Stimulated activated CD4-positive, alpha-beta T cell treated with anti-CD3 and anti-CD28 coated beads, Interleukin-15, amount 100 ng/mL, for 1 hour (primary cell): ENCODE measurements at places on chromosomes 11 and 22.
A peak's percentile ranks its signal among the peaks of the same experiment; 100 is the strongest.

DNA sequence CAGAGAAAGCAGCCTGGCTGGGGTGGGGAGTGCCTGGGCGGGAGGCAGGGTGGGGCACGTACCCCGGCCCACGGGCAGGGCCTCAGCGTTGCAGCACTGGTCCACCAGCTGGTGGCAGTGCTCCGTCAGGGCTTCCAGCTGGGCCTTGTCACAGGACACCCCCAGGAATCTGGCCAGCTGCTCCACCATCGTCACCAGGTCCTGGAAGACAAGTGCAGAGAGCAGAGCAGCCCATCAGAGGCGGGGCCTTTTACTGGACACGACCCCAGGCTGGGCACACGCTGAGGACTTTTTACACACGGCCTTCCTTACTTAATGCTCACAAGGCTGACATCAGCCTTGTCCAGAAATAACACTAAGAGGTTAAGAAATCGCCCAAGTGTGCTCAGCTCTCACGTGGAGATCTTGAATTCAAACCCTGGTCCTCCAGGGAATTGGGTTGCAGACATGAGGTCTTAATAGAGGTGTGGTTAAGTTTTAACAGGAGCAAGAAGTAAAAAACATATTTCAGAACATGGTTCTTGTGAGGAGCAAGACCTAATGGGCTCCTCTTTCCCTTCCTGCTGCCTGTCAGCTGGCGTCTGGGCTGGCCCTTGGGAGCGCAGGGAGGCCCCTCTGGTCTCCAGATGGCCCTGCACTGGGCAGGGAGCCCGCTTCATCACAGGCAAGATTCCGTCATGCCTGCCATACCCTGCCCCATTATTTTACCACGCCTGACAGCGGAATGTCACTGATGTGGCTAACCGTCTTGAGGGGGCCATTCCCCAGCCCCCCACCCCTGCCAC, 17.1 kb upstream of the EFCAB6 start:
- DNase-seq = no peak

- DNase-seq = no peak
These were observed 155.8 kb upstream of the MTMR2 start for GRCh38 chr11:96079691-96080090.

GRCh38 chr11:102530558-102530957, at the start of gene MMP7:
Gene MMP7, minus strand, starts transcription at chr11:102530747. Its CDS starts 47 bp downstream, at chr11:102530700.
- DNase-seq = no peak

DNA sequence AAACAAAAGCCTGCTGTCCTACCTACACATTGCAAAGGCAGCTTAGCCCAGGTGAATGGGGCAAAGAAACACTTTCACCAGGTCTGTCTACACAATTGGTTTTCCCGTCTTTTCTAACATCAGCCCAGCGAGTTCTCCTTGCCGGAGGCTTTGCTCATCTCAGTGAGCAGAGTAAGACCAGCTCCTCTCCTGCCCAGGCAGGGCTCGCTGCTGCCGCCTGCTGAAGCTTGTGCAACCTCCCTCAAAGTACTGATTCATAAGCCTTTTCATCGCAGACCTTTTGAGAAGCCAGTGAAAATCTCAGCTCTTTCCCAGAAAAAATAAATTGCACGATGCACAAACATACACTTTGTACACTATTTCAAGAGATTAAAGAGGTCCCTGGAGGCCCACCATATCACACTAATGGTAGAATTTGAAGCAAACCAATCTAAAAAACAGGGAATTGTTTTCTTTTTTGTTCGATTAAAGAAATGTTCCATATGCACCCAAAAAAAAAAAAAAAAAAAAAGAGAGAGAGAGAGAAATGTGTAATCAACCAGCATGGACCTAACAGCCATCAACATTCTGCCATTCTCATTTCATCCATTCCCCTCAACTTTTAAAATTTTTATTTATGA, 328.1 kb upstream of the MPPED2 start:
- DNase-seq = no peak

- peak; percentile 54 for DNase-seq
These were observed 7.8 kb upstream of the PYGM start for GRCh38 chr11:64767344-64768299.

DNA sequence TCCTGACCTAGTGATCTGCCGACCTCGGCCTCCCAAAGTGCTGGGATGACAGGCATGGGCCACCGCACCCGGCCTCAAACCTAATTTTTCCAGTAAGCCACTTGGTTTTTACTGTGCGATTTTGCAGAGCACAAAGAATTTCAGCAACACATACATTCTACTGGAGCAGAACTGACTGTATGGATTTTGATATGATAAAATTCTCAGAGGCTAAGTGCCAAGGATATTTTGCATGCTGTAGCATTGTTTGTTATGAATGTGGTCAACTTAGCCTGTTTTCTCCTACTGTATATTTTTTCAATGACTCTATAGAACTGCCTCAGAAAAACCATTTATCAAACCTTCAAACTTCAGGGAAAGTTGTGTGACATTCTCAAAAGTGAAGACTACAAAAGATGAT, 89.2 kb downstream of the FAT3 start:
- DNase-seq = no peak

DNA sequence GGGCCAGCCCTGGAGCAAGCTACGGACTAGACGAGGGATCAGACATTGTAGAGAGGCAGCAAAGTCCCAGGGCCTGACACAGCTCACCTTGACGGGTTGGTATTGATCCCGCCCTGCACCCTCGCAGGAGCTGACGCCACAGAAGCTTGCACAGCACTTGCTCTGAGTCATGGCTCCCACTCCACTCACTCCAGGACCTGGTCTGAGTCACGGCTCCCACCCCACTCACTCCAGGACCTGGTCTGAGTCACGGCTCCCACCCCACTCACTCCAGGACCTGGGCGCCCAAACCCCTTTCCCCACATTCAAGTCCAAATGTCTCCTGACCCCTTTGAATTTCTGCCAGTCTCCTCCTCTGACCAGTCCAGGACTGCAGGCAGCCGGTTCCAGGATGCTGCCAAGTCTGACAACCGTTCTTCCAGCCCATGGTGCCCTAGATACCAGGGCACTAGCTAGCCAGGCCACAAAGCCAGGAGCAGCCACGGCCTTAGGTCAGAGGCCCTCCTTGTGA, 6.0 kb upstream of the PNPLA5 start:
- no peak for DNase-seq

DNA sequence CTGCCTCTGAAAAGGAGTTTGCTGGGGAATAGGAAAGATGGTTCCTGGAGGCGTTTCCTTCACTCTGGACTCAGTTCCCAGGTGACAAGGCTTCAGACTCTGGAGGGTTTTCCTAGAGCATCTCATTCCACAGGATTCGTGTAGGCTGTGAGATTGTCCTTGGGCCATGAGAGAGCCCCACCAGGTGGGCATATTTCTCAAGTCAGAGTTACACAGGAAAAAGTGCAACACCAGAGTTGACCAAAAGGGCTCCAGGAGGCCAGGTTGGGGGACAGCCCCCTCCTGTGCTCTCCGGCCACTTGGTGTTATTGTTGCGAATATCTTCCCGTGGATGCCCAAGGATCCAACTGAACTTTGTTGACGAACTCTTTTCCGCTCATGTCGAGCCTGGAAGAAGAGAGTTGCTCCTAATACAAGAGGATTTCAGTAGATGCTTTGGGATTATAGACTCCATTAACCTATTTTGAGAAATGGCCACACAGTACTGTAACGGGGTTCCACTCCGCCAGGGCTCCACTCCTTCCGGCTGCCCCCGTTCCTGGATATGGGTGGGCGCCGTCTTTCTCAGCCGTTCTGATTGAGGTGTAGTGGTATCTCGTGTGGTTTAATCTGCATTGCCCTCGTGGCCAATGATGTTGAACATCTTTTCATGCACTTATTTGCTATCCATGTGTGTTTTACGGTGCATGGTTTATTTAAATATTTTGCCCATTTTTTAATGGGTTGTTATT, 580.3 kb downstream of the BRD1 start:
- DNase-seq = no peak

GRCh38 chr11:11524436-11525061, 97.3 kb downstream of the GALNT18 start:
- DNase-seq = no peak

- no peak for DNase-seq
These were observed 394.5 kb downstream of the TENM4 start for GRCh38 chr11:79046366-79046765.

GRCh38 chr11:8699903-8700302, 17.3 kb downstream of the RPL27A start:
- DNase-seq = no peak

GRCh38 chr11:104905271-104905670, 7.0 kb upstream of the CASP12 start:
- DNase-seq = no peak

- DNase-seq = no peak
These were observed 50.2 kb downstream of the PC start for GRCh38 chr11:66907751-66908630.

GRCh38 chr22:20881231-20881630, 22.4 kb downstream of the SNAP29 start:
- DNase-seq = no peak

DNA sequence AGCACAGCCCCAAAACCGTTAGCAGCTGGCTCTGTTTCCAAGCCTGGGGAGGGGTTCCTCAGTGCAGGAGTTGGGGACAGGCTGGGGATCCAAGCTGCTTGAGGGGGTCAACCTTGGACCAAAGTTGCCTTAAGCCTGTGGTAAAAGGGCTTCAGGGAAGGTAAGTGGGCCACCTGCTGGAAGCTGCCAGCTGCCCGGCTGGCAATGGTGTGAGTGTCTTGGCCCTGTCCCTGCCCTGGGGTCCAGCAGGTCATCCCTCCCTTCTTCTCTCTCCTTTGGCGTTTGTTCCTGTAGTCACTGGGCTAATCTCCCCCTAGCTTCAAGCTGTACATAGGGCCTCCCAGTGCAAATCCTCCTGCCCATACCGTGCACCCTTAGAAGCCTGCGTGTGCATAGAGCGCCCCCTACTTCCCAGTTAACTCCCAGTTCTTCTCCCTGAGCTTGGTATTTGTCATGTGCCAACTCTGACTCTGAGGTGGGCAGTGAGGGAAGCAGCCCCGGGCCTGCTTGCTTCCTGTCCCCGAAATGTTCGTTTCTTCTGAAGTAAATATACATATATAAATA, 4.4 kb downstream of the TMEM258 start:
- no peak for DNase-seq

DNA sequence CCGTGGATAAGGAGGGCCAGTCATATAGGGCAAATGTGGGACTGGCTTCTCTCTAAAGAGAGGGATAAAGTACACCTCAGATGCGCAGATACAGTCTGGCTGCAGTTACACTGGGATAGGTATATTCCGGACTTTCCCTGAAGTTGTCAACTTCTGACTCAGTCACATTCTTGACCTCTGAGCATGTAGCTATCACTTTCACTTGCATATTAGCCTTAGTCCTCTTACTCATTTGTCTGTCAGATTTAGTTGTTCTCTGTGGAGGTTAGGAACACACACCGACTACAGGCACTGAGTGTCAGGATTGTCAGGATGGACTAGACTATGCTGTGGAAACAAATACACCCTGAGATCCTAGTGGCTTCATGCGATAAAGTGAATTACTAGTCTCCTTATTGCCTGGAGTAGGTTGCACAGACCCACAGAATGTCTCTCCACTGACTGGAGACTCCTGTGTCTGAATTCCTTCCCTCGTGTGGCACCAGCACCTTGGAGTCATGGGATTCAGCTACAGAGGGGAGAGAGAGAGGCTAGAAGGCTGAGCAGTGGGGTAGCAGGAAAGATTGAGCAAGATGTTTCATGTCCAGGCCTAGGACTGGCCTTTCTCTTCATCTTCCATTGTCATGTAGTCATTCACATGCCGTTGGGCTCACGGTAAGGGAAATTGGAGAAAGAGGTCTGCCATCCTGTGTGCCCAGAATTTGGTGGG, 654.3 kb downstream of the NTM start:
- DNase-seq = no peak

DNA sequence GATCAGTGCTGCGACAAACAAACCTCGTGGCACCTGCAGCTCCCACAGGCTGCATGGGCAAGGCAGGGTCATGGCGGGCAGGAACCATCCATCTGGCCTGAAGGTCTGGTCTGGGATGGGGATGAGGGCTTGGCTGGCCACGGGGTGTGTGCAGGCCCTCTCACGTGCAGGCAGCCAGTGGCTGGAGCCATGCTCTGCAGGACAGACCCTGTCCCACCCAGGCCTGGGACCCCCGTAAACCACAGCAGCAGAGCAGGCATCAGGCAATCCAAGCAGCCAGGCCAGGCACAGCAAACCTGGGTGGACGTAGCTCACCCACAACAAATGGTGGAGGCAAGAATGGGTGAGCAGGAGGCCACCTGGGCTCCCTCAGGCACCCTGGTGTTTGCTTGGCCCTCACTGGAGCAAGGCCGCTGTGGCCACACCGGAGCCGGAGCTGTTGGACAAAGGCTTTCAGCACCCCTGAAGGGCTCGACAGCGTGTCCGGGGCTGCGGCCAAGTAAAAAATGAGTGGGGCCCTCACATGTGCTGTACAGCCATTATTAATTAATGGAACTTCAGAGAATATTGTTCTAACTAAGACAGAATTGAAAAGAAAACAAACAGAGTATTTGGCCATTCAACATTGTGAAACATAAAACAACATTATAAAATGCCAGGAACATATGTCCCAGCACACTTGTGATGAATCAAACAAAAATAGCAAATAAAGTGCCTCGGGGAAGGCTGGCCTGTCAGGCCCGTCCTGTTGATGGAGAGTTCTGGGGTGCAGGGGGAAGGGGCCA, 24.0 kb upstream of the GNB1L start:
- DNase-seq = no peak

GRCh38 chr22:27113211-27113635, 455.8 kb downstream of the MIAT start:
- DNase-seq = no peak

- DNase-seq = no peak
These were observed 21.9 kb downstream of the SUN2 start for GRCh38 chr22:38733724-38734381.

DNA sequence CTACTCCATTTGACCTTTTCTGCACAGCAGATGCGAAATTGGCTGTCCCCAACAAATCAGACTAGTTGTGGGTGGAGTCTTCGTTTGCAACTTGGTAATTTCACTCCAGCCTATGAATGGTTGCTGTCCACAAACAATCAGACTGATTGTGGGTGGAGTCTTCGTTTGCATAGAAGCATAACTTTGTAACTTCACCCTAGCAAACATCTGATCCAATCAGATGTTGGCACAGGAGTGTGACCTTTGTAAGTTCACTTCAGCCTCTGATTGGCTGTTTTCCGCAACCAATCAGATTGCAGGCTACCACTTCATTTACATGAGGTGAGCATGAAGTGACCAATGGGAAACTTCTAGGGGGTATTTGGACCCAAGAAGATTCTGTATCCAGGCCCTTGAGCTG, 16.3 kb upstream of the CABP2 start:
- DNase-seq = no peak

GRCh38 chr11:46599340-46600193, 5.7 kb upstream of the AMBRA1 start:
- DNase-seq = no peak

DNA sequence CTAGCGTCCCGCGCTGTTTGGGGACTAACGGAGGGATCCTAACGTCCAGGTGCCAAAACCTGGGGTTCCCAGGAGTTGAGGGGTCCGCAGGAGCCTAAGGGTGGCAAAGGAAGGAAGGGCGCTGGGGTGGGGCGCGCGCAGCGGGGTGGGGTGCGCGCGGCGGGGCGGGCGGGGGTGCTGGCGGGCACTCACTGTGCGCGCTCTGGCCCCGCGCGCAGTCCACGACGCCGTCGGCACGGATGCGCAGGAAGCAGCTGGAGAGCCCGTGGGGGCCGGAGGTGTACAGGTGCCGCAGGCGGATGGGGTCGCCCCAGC, 412 bp downstream of the FGF19 start:
- DNase-seq = no peak
